Hypothalamus (tissue), 51 donors: ENCODE measurements at places on chromosomes 7 and 10.

DNA sequence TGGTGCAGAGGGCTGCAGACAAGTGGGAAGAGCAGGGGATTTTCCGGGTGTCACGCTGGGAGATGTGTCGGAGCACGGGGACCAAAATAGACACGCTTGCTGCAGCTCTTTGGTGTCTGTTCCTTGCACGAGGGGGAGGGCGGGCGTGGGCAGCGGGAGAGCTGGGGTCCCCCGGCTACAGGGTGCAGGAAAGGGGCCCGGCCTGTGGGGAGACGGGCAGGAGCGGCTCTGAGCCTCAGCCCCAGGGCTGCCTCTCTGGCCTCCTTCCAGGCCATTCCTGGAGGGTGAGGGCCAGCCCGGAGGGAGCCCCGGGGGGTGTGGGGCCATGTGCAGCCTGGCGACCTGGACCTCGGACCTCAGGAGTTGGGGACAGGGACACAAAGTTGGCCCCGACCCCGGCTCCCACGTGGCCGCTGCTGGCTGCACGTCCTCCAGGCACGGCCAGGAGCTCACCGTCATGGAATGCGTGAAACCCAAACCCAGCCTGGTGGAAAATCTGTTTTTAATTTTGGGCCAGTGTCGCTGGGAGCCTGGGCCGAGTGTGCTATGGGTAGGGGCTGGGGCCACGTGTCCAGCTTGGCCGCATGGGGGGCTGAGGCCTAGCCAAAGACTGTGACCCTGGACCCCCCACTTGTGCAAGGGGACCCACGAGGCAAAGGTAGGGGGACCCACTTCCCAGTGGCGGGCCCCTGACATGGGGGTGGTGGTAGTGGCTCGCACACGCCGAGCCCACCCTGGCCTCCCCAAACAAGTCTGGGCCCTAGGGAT, 6.6 kb downstream of the TTYH3 start:
- no peak for DNase-seq

GRCh38 chr10:93115661-93116383, 42.1 kb downstream of the CYP26A1 start:
- peak; percentile 19 for DNase-seq

GRCh38 chr10:31186225-31187000, 132.6 kb upstream of the ZEB1 start:
- no peak for DNase-seq

GRCh38 chr10:15787426-15787825, 67.7 kb upstream of the ITGA8 start:
- no peak for DNase-seq

DNA sequence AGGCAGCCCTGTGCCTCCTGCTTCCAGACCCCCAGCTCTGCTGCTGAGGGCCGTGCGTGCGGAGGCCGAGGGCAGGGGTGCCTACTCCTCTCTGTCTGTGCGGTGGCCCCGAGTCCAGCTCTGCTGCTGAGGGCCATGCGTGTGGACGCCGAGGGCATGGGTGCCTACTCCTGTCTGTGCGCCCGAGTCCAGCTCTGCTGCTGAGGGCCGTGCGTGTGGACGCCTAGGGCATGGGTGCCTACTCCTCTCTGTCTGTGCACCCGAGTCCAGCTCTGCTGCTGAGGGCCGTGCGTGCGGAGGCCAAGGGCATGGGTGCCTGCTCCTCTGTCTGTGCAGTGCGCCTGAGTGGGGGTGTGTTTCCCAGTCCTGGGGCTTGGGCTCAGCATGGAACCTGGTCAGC, 142.7 kb downstream of the ZMYND11 start:
- DNase-seq: no peak

- DNase-seq: no peak
Observed at GRCh38 chr7:27784399-27785053, 44.6 kb downstream of the TAX1BP1 start.

GRCh38 chr10:12561307-12561706, 212.0 kb downstream of the CAMK1D start:
- DNase-seq: no peak

DNA sequence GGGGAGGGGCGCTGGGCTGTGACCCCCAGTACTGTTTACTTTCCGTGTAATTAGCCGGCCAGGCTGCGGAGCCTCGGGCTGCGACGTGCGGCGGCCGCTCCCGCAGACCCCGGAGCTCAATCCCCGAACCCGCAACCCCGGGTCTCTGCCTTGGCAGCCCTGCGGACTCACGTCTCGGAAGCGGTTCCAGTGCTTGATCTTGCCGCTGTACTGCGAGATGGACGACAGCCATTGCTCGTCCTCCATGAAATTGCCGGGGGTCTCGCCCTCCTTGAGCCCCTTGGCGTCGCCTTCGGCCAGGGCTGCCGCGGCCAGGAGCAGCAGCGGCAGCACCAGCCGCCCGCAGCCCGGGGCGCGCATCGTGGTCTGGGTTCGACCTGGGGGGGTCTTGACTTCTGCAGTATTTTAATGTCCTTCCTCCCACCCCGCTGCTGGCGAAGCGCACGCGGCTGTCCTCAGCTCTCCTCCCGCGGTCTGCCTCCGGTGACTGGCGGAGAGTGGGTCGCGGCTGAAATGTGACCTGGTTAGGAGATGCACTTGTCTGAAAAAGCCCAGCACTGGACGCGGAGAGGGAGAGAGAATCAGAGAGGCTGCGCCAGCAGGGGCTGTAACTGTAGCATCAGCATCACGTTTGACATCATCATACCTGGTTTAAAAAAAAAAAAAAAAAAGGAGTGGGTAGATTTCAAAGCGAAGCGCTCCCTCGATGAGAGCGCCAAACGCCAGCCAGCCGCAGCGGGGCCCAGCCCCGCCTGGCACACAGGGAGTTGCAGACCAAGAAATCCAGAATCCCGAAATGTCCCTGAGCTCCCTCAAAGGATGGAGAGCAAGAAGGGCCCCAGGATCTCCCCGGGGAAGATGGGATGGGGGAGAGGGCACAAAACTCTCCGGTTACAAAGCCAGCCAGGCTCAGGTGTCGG, at the start of gene SPOCK2:
TSS of gene SPOCK2 (minus strand) at position 583 of the 920 bp plus-strand sequence. CDS start at position 360, 223 bp downstream.
- peak; percentile 73 for DNase-seq
